ENCODE measurements at places on chromosomes 3 and 15.

GRCh38 chr3:57787867-57788623 lies 31.9 kb downstream of the SLMAP start:
- DNase-seq = no peak

DNA sequence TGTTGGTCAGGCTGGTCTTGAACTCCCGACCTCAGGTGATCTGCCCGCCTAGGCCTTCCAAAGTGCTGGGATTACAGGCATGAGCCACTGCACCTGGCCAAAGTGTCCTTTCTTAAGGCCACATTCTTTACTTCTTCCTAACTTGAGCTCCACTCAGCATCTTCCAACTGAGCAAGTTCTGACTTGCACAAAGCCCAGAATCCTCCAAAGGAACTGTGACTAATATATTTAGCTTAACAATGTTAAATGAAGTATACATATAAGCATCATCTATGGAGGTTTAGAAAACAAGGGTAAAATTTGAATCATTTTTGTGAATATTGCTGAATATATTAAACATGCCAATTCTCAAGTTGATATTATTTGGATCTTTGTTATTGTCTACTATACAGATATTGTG lies 93.7 kb downstream of the SHQ1 start:
- DNase-seq = no peak

DNA sequence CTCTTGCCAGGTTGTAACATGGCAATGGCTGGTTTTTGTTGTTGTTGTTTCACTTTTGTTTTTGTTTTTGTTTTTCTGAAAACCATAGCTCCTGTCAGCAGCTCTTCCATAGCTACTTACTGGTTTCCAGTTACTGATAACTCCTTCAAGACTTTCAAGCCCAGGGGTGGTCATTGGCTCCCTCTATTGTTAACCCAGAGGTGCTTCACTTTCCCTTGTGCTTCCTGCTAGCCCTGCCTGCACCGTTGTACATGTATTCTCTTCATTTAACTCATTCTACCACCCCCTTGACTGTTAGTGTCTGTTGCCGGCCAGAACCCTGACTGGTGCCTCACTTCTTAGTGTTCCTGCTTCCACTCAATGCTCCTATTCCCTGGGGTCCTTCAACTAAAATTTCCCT lies 4.2 kb upstream of the TRAT1 start:
- no peak for DNase-seq

DNA sequence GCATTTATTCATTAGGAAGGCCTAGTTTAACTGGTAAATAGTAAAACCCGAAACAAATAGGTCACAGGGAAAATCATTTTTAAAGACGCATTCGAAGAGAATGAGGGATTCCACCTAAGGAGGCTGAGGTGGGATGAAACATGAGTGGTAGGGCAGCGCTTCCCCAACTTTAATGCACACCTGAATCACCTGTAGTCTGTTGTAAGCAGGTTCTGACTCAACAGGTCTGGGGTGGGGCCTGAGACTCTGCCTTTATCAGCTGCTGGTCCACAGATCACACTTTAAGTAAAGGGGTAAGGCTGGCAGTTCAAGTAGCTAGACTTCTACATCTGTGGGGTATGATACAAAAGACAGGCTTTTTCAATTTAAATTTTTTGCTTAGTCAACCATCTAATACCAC lies 223.5 kb upstream of the UBE2E2 start:
- no peak for DNase-seq

DNA sequence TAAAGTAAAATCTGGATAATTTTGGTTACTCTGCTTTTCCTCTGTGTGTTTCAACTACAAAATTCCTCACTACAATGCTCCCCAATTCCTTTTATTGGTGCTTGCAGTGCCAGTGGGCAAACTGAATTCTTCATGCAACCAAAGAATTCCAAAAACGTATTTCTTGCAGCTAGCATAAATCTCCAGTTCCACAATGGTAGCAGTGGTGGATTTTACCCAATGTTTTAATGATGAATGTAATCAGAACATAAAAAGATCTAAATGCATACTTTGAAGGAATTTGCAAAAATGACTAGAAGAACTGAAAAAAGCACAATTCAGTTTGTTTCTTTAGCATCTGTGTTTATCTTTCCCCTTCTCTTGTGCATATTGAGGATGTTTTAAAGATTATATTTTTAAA lies 359.6 kb upstream of the TPRG1 start:
- DNase-seq = no peak
